ENCODE measurements at places on chromosomes 7 and 10.

- DNase-seq = no peak
Measured at GRCh38 chr10:96138102-96138501, 8.0 kb downstream of the ZNF518A start.

DNA sequence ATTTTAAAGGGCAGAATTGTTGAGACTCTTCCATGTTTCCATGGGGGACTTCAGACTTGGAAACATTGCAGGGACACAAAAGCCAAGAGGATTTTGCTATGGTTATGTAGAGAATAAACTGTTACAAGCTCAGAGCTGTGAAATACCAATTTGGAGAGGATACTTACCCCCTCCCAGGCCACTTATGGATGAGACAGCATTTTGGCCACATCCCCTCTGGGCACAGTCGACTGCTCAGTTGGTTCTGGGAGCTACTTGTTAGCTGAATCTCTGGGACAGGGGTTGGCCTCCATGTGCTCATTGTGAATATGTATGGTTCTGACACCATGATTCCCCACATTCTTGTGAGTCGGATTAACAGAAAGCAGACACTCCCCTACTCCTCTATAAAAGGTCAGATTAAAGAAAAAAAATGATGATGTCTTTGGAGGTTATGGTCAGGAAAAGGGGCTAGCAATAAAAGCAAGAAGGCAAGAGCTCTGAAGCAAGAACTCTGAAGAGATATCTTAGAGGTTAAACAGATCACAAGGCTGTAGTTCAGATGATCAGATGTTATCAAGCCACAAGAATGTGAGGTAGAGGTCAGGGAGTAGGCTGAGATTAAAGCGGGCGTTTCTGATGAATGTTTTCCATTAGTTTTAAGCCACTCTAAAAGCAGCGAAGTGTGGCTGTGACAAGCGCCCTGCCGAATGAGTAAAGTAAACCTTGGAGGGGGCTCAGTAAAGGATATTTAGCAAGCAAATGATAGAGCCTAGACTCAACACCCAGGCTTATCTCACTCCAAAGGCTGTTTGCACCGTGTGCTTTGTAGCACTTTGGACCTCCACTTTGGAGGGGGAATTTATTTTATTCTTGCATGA, 17.2 kb downstream of the STAMBPL1 start:
- DNase-seq = no peak

DNA sequence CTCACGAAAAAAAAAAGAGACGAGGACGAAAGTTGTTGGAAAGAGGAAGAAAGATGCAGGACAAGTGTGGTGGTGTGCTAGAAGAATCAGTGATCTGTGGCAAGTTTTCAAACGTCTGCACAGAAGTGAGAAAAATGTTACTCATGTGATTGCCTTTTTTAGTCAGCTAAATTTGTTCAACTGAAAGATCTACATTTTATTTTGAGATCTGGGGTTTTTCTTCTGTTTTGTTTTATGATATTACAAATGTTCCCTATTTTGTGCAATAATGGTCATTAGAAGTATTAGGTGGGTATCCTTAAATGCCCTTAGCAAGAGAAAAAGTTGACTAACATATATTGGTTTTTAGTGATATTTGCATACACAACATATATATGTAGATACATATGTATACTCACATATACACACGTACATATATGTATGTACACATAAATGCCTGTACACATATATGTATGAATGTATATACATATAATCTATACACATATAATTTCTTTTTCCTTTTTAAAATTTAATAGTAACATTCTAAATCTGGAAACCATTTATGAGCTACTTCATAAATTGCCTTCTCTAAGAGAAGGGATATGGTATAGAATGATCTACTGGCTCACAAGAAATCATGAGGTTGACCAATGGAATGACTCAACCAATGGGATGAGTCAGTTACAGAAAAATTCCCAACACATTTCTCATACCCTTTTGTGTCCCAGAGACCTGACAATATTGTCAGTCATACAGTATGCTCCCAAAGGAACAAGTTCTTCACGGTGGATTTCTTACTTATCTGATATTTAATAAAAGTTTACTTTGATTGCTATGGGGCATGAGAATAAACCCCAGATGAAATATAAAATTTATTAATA, 38.4 kb downstream of the SLC39A12 start:
- DNase-seq = no peak

GRCh38 chr7:24952464-24952863, 27.5 kb downstream of the OSBPL3 start:
- no peak for DNase-seq

DNA sequence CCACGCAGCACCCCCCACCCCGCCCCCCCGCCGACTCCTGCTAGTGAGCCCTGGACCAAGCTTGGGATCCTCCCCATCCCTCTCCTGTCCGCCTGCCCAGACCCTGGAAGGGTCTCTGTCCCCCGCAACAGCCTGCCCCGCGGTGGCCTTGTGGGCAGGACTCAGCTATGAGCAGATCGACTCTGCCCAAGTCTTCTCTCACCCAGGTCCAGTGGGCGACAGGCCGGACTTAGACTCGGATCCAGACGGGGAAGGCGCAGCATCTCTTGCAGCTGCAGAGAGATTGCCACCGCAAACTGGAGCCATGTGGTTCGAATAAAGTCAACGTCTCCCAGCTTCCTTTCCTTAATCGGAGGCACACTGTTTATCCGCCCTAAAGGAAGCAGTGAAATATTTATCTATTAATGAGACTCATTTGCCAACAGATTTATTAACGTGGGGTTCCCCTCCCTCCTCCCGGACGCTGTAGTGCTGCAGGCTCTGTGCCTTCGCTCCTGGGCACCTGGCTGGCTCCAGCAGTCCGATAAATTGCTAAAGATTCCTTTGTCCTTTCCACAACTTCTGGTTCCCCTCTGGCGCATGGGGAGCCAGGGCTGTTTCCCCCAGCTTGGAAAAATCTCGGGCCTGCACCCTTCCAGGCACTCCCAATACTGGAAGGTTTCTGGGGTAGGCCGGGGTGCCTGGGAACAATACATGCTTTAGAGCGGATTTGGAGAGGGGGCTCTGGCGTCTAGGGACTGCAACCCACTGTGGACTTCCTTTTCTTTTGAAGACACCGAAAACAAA, 634 bp upstream of the HOXA7 start:
- DNase-seq = no peak

- no peak for DNase-seq
Measured at GRCh38 chr10:63935705-63936104, 414.5 kb downstream of the REEP3 start.

GRCh38 chr7:37371755-37372154, 76.9 kb downstream of the ELMO1 start:
- DNase-seq = no peak

GRCh38 chr7:103915680-103916357, 73.6 kb downstream of the RELN start:
- DNase-seq = no peak

DNA sequence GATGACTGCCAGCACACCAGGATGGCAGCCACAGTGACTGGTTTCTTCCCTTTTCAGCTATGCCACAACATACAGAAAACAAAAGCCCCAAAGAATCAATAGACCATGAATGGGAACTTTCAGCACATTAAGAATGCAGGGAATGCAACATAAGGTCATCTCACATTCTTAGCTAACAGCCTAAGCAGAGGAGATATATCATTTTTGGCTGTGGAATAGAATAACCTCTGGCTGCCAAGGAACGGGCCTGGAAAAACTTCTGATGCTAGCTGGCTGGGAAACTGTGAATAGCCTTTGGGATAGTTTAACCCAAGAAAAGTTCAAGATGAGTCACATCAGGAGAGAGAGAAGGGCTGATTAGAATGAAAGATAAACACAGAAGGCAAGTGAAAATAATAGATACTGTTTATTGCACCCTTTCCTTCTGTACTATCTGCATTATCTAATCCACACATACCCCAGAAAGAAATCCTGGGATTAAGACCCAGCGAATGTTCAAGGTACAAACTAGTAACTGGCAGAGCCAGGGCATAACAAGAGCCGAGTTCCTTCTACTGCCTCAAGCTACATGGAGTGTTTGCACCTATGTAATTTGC, 169.2 kb downstream of the SEMA3A start:
- no peak for DNase-seq

DNA sequence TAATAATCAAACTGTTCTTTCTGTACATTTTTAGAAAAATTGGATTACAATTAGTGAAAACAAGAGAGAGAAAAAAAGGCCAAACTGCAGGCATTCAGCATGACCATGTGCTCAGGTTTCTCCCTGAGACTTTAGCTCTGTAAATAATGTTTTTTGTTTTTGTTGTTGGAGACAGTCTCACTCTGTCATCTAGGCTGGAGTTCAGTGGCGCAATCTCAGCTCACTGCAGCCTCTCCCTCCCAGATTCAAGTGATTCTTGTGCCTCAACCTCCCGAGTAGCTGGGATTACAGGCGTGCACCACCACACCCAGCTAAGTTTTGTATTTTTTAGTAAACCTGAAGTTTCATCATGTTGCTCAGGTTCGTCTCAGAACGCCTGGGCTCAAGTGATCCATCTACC, 23.0 kb downstream of the BZW2 start:
- no peak for DNase-seq

- no peak for DNase-seq
Measured at GRCh38 chr10:53765311-53765710, 992.7 kb upstream of the MBL2 start.

GRCh38 chr7:1158203-1159126, 1.5 kb downstream of the ZFAND2A start:
- DNase-seq = no peak

DNA sequence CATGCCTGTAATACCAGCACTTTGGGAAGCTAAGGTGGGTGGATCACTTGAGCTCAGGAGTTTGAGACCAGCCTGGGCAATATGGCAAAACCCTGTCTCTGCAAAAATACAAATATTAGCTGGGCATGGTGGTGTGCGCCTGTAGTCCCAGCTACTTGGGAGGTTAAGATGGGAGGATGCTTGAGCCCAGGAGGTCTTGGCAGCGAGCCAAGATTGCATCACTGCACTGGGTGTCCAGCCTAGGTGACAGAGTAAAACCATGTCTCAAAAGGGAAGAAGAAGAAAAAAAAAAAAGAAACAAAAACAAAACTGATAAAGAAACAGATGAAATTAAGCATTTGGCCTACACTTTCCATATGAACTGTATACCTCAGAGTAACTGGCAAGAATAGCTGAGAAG, 319.2 kb downstream of the PARD3 start:
- no peak for DNase-seq

DNA sequence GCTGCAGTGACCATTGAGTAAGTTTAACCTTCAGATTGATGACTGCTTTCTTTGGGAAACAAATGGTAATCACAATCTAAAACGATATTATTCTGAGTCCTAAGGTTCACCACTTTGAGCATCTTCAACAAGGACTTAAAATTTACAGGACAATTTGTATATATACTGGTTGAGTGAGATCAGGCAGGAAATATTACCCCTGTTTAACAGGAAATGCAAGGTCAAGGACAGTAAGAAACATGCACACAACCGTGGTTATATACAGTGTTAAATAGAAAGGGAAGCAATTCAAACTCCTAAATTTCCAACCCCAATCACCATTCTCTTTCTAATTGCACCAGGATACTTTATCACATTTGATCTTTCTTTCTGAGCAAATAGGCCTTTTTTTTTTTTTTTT, 96.1 kb downstream of the ZNF277 start:
- no peak for DNase-seq

DNA sequence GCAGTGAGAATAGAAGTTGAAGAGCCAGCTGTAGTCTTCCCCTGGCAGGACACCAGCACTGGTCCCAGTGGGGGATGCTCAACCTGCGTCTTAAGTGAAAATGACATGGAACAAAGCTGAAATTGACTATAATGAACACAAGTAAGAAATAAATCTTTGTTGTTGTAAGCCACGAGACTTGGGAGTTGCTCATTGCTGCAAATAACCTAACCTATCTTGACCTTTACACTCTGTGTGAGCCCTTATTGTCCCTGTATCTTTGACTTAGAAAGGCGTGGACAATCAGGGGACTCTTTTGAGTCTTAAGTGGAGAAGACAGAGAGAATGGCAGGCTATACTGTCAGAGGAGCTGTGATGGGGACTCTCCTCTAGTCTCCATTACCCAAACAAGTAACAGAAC, 16.9 kb downstream of the ZC3HAV1L start:
- DNase-seq = no peak

DNA sequence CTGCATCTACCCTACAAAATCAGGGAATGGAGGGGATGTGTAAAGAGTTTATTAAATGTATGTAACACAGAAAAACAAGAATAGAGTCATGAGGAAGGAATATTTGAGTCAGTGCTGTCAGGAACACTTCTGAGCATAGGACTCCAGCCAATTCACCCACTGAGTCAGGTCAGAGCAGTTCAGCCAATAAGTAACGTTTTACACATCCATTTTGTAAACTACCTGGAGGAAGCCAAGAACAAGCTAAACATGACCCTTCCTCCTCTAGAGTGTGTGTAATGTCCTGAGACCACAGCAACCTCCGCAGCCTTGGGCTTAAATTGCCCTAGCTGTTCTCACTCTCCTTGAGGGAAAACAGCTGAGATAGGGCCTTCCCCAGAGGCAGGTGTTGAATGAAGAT, 691.5 kb upstream of the LRRN3 start:
- DNase-seq = no peak

DNA sequence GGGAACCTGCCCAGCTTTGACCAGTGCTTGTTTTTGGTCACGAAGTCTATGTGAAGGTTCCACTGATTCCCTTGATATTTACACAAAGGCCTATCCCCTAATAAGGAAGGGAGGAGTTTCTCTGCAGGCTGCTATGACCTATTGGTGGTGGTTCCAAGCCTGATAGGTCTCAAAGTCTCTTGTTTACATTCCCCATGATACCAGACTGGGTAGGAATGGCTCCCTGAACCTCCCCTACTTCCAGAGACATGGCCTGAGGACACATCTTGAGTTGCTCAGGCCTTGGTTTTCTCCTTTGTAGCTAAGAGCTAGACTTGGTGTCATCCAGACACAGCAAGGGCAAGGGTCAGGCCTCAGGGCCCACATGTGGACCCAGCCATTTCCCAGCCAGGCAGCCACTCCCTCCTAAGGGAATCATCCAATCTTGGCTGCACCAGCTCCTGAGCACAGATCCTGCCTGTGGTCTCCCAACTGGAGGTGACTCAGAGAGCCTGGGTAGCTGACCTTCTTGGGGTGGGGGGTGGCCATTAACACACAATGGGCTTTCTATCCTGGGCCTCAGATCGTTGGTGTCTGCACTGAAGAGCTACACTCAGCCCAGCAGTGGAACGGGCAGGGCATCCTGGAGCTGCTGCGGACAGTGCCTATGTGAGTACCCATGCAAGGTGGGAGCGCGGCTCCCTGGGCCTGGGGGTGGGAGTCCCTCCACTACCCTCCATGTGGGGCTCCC, 51.0 kb upstream of the TRIM8 start:
- no peak for DNase-seq

DNA sequence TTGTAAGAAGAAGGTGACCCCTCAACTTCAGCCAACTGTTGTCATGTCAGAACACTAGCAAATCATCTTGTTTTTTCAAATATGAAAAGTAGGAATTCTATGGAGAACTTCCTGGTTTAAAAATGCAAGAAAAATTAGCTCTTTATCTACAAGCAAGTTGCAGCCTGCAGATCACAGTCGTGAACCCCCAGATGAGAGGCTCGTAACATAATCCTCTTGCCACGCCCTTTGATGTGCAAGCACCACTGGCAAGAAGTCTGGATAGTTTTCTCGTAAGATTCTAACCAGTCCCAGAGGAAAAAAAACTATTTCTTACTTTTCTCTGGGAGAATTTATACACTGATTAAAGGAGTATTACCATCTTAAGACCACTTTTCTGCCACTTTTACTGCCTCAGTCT, 132.3 kb downstream of the DPY19L1 start:
- DNase-seq = no peak

Data from anterior cingulate cortex (tissue), 58 donors.